ENCODE measurements at places on chromosomes 1 and 21. TPM values are rescaled to one million over a fixed set of nuclear protein-coding genes. Genes with fewer than 3 reads are reported as not detected.

DNA sequence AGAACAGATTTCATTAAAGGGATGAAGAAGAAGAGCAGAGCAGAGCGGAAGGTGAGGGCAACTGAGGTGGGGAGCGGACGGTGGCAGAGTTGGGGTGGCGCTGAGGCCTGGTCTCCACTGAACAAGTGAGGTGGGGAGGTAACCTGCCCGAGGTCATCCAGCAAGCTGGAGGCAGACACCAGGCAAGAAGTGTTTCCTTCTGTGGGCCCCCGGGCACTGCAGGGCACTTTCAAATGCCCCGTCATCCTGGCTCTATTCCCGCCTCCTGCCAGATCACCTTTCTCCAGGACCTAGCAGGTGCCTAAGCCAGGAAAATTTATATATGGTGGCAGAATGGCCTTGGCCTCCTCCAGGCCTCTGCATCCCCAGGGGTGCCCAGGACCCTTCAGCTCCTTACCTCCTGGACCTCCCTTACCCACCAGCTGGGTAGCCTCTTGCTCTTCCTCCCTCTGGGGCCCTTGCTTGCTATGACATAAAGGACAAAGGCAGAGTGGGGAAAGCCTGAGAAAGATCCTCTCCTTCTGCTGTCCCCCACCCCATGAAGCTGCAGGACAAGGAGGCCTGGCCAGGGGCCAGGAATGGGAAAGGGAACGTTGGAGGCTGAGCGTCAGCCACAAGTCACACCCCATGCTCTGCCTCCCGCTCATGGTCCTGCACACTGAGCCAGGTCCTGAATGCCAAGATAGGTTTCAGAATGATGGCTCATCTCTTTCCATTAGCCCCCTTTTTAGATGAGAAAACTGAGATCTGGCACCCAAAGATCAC lies 29.0 kb downstream of the VWA5B1 start:
- DNase-seq: no peak

DNA sequence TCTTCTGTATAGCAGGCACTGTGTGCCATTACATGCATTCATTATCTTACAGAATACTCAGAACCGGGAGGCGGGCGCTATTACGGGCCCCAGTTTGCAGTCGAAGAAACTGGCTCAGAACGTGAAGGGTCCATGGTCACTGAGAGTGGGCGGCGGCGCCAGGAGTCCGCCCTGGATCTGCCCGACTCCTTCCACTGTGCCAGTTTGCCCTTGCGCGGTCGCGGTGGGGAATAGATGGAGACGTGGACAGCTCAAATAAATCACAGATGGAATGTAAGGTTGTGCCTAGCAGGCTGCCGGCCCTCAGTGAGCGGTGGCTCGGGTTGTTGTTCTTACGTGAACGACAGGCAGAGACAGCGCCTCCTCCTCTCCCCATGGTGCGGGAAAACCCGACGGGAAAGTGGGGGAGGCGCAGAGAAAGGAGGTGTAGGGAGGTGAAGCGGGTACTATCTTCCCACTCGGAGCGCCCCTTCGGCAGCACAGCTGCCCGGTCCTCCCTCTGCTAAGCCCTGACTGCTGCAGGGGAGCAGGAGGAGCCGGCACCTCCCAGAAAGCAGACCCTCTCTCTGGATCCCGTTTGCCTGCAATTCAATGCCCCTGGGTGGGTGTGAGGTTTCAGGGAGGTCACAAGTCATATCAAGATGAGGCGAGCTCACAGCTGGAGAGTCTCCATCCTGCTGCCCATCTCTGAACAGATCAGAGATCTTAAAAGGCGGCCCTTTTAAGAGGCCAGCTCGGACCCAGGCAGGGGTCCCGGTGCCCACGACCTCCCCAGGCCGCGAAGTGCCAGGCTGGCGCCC lies 1.1 kb downstream of the COL9A2 start:
- no peak for DNase-seq

ANKRD45 gene
- polyA plus RNA-seq: 0.15 TPM

DNA sequence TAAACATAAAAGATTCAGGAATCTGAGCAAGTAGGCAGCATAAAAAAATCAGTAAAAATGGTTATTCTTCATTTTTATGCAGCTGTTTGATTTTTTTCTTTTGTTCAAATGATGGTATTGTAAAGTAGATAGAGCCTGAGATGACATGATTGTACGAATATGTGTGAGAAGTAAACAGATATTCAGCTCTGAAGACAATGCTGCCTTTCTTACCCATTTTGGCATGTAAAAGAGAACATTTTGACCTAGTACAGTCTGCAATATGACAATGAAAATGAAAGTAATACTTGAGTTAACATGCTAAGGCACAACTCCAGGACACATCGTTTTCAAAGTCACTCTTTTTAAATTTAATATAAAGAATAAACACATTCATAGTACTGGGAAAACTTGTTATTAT lies 95.7 kb upstream of the NCAM2 start:
- DNase-seq: no peak

G0S2 gene
- 18.7 TPM for polyA plus RNA-seq

GRCh38 chr1:111140680-111140967 lies 601 bp downstream of the CEPT1 start:
- DNase-seq: no peak

DNA sequence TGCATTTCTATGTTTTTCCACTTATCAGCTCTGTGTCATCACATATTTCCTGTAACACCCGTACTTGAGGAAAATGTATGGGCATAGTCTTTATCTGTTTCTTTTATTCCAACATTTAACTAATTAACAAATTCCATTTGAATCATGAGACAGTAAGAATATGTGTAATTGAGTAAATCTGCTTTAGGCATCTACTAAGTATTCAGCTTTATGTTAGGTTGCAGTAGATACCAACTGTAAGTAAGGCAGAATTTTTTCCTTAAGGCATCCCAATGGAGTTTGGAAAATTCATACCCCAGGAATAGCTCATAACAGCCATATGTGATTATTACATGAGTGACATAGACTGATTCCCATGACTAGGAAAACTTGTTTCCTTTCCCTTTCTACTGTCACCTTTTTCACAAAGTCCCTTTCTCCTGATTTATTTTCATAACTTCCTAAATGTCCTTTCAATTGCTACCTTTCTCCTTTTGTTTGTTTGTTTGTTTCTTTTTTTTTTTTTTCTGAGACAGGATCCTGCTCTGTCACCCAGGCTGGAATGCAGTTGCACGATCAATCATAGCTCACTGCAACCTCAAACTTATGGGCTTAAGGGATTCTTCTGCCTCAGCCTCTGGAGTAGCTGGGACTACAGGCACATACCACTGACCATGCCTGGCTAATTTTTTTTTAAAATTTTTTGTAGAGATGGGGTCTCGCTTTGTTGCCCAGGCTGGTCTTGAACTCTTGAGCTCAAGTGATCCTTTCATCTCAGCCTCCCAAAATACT lies 59.8 kb upstream of the CACYBP start:
- no peak for DNase-seq

- DNase-seq: no peak
Measured at GRCh38 chr1:192951691-192952460, 107.3 kb downstream of the UCHL5 start.

DNA sequence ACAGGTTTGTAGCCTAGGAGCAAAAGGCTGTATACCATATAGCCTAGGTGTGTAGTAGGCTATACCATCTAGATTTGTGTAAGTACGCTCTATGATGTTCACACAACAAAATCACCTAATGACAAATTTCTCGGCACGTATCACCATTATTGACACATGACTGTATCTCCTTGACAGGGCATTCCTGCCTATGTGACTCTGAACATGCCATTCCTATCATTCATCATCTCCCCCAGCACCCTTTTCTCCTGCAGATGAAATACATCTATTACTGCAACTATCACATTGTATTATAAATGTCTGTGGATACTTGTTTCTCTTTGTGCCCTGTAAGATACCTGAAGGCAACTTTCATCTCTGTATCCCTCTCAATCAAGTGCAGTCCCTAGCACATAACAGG lies 29.9 kb downstream of the TP53BP2 start:
- DNase-seq: no peak

MAN1C1 gene
- 4.1 TPM for polyA plus RNA-seq

DNA sequence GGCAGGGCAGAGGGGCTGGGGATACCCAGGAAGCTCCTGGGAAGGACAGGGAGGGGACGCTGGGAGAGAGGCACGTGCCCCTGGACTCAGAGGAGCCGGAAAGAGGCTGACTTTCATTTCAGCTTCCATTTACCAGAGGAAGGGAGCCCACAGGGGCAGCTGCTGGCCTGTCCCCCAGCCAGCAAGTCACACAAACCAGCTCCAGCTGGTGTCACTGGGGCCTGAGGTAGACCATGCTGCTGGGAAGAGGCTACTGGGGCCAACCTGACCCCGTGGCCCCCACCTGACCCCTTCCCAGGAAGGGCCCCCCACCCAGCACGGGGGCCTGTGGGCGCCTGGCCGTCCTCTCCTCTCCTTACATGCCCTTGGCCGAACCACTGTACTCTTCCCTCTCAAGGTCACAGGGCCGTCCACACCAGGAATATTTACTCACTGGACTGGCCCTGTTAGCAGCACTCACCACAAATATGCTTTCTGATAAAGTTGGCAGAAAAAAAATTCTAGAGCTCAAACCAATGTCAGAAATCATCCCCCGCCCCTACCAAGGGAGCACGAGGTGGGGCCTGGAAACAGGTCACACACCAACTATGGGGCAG lies 110.5 kb downstream of the CASZ1 start:
- DNase-seq: no peak

DNA sequence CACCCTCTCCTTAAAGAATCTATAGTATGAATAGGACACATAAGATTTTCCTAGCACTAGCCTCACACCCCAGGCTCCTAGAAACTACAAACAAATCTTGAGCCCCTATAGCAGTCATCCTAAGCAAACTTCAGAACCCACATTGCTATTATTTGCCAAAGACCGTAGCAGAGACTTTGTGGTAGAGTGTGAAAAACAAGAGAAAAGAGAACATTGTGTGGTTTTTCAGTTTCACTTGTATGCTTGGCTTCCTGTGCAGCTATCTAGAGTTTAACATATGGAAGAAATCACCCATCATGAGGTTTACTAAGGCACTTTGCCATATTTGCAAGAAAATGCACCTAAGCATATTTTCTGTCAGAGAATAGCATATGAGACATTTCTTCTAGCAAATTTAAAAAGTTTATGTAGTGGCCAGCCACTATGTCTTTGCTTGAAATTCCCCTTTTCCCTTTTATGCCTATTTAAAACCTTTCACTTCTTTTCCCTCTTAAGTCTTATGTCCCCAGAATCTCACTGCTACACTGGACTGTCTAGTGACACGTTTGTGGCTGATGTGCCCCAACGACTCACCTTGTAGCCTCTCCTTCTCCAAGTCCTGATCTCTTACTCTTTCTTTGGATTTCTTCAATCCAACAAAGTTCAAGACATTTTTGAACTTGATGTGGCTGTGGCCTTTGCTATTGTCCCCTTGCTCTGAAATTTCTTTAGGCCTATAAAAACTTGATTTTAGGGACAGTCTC lies 25.6 kb downstream of the CCDC190 start:
- no peak for DNase-seq

DNA sequence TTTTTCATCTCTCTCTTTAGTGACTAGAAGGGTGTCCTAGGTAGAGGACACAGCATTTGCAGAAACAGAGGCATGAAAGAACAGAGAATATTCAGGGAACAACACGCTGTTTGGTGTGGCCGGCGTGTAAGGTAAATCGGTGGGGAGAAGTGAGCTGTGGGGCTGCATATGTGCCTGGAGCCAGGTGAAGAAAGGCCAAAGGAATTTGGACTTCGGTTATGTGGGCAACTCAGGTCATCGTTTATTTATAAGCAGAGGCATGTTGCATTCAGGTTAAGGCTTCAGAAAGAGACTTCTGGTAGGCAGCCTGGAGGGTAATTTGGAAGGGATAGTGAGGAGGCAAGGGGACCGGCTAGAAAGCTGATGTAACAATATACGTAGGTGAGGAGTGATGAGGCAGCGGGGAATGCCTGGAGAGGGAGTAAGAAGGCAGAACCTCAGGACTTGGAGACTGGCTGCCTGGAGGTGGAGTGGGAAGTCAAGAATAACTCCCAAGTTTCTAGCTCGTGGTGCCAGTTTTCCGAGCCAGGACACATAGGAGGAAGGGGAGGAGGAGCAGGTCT lies 64.1 kb upstream of the ACOT11 start:
- no peak for DNase-seq

DNA sequence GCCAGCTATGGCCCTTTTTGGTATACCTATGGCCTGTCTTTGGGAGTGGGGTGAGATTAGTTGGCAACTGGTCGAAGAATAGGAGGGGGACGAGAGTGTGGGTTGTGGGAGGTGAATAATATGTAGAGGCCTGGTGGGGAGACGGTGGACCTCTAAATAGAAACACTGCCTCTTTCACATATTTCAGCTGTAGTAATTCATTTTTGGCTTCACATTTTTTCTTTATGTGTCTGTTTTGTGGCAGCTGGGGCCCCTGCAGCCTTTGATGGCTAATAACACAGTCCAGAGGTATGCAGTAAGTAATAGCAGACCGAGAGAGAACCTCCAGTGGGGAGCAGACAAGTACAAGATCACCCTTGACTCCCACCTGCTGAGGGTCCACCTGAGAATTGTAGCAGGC lies 75.9 kb downstream of the HLX start:
- no peak for DNase-seq

RGS18 gene
- 0.38 TPM for polyA plus RNA-seq

LEFTY2 gene
- polyA plus RNA-seq: 0.07 TPM

NID1 gene
- polyA plus RNA-seq: 7.6 TPM

GRCh38 chr1:202154766-202155477 lies 5.5 kb downstream of the PTPN7 start:
- DNase-seq: no peak

DNA sequence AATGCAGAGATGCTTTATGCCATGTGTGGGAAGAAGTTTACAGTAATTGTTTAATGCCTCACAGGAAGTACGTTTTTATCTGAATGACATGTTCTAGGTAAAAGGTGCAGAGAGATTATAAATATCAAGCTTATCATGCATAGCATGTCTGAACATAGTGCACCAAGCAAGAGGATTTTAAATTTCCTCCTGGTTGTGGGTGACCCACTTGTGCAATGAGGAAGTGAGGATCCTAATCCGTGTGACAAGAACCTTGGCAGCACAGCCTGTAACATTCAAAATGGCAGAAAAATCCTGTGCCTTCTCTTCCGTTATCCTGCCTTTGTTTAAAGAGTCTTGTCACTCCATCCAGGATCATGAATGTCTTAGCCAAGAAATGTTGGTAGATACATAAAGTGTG lies 75.6 kb downstream of the PLA2G4A start:
- no peak for DNase-seq

DNA sequence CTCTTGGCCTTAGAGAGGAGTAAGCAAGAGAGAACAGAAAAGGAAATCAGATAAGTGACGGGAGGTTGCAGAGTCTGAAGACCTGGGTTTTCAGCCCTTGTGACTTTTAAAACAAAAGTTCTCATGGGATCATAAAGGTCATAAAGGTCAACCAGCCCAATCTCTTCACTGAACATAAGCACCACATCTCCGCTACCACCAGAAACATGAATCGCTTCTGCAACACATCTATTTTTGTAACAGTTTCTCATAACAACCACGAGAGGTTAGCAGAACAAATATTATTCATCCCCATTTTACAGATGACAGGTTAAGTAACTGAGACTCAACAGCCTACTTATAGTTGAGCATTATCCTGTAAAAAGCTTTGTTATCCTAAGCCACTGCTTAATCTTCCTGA lies 5.9 kb downstream of the TRAPPC3 start:
- DNase-seq: no peak

GRCh38 chr1:103448560-103448959 lies 76.9 kb upstream of the RNPC3 start:
- DNase-seq: no peak

ZNF678 gene
- polyA plus RNA-seq: 1.6 TPM

- DNase-seq: no peak
Measured at GRCh38 chr1:111955755-111956154, 33.7 kb downstream of the KCND3 start.
